CD4-positive, alpha-beta T cell treated with Interleukin-10 for 1 hour (primary cell): ENCODE measurements at places on chromosomes 4 and X.

DNA sequence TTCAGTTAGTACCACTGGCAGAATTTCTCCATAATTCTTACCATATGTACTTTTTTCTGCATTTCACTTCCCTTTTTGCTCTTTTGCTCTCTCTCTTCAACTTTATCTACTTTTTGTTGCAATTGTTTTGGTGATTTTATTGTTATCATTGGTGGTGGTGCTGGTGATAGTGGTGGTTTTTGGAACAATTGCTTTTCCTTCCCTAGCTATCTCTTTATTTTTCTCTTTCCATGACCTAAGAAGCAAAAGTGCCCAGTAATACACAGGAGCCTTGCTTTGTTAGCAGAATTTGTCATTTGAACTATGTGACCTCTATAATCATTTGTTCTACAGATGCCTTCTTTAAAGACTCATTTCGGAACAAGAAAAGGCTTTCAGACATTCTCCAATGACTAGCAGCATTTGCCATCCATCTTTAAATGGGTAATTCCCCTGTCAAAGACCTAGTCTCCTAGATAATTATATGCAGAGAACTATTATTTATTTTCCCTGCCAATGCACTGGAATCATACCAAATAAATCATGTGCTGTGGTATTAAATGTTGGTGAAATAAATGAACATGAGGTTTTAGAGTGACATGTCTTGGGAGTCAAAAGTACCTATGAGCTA is 154.5 kb downstream of the GASK1B start:
- no peak for DNase-seq

- DNase-seq, result no peak
Observed at GRCh38 chr4:24736066-24736465, 59.3 kb upstream of the SOD3 start.

GRCh38 chr4:73589261-73589847 is 30.9 kb downstream of the RASSF6 start:
- DNase-seq, result no peak

DNA sequence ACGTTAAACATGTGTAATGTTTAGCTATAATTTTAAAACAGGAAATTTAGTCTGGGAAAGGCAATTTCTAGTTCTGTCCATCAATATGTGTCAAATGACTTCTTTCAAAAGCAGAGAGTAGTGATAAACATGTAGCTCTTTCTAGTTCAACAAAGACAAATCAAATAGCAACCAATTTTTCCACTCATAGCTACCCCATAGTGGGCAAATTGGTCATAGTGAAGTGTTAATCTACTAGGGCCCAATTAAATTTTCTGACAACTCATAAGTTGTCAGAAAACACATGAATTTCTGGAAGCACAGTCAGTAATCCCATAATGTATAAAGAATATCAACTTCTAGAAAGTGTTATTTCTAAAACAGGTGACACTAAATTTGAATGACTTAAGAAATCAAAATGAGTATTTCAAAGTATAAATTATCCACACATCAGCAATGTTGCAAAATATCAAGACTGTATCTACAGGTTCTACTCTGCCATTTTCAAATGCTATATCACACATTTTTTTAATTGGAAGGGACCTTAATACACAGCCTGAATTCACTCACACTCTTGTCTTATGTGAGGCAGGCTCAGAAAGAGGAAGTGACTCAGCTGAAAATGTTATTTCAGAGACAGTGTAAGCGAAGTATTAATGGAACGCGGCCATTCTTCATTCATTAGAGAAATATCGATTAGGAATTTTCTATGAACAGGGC is 7.7 kb downstream of the OCIAD2 start:
- no peak for DNase-seq

DNA sequence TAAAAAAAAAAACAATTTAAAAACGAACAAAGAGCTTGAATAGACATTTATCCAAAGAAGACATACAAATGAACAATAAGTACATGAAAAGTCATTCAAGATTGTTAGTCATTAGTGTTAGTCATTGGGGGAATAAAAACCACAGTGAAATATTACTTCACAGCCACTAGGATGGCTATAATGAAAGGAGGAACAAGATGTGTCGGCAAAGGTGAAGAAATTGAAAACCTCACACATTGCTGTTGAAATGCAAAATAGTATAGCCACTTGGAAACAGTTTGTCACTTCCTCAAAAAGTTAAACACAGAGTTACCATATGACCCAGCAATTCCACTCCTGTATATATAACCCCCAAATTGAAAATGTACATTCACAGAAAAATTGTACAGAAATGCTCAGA is 45.2 kb upstream of the SLC39A8 start:
- peak; percentile 13 for DNase-seq

DNA sequence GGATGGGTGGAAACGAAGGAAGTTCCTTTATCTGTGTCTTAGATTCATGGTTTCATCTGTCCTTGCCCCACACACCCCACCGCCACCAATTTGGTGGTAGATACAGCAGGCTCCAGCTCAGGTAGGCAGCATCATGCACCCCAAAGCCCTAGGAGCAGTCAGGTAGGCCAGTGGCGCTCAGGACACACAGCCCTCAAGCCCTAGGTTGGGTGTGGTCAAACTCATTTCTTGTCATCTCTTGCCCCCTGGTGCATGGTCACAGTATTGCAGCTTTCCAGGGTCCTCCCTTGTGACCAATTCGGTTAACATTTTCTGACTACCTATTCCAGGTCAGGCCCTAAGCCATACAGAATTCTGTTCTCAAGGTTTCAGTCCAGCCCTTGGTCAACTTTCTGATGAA is 14.5 kb upstream of the PRRG3 start:
- peak; percentile 53 for DNase-seq

DNA sequence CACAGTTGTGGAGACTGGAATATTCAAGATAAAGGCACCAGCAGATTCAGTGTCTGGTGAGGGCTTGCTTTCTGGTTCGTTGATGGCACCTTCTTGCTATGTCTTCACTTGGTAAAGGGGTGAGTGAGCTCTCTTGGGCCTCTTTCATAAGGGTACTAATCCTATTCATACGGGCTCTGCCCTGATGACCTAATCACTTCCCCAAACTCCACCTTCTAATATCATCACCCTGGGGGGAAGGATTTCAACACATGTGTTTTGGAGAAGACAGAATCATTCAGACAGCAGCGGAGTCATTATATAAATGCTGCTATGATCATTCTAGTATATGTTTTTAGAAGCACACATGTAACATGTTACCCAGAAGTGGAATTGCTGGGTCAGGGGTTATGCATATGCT is 295.3 kb upstream of the CTSO start:
- DNase-seq, result no peak

GRCh38 chr4:182143086-182143821 is 99.9 kb upstream of the TENM3 start:
- no peak for DNase-seq

- DNase-seq, result no peak
Observed at GRCh38 chrX:15903186-15903681, 48.6 kb upstream of the AP1S2 start.

GRCh38 chr4:155408796-155409195 is 32.0 kb upstream of the MAP9 start:
- no peak for DNase-seq

DNA sequence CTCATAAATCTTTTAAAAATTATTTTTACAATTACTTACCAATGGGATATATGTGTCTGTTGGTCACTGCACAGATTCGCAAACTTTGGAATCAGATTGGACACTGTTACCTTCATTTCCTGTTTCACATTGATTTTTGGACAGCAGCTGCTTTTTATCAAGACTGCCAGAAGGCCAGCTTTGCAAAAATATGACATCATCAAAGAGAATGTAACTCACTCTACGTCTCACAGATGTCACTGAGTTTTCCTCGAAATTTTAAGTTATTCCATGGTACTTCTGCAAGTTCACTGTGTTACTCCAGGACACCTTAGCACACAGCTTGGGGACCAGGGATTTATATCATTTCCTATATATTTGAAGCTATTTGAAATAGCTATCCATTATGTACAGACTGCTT is 31.8 kb upstream of the MAGEB2 start:
- DNase-seq, result no peak

DNA sequence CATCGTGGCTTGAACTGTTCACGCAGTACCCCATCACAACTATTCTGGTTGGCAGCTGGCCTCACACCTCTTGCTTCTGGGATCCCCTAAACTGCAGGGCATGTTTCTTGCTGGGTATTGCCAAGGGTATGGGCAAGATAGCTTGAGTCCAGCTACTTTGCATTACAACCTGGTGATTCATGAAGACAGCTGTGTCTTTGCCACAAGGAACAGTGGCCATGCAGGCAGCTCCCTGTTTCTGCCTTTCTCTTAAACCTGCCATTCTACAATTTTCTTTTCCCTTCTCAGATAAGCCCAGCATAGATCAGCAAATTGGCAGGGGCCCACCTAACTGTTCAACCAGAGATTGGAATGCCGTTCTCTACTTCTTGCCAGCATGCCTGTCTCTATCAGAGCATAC is 42.8 kb downstream of the TENM3 start:
- no peak for DNase-seq

DNA sequence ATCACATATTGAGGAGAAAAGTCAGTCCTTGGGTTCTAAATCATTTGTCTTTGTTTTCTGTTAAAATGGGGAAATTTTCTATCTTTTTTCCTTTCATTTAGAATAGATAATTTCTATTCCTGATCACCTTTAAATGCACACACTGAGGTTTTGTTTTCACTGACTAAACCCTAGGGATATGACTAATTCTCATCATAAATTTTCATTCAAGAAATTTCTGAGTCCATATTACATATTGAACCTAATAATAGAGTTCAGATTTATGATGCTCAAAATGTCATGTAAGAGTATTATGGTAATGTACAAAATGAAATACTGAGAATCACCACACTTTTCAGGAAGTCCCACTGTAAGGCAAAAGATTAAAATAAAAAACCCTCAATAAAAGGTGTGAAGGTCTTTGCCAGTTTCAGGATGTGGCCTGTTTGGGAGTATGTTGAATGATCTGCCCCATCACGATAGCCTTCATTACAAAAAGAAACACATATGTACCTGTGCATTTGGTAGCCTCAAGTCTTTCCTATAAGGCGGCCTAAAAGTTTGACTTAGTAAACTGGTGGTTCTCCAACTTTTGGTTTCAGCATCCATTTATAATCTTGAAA is 49.4 kb downstream of the LEF1 start:
- DNase-seq, result peak; percentile 18

DNA sequence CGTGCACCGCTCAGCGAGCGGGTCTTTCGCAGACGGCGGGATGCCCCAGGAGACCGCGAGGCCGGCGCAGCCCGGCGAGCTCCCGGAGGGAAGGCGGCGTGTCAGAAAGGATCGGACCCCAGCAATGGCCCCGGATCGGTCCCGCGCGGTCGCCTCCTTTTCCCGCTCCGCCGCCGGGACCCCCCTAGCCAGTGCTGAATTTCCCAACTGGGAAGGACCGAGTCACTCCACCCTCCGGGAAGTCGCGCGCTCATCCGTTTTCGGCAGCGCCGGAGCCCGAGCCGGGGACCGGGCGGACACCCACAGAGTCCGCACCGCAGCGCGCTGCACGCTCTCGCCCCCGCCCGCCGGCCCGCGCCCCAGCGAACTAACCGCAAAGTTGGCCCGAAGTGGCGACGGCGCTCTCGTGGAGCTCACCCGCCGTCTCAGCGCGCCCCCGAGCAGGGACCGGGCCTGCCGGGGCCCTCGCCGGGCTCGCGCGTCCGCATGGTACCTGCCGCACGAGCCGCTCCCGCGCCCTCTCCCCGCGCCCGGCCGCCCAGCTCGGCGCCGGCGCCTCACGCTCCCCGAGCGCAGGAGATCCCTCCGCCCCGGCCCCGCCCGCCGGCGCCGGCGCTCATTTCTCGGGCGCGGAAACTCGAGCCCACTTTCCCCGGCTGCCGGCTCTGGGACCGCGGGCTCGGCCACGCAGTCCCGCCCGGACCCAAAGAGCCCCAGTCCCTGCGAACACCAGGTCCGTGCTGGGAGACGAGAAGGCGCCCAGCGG is at the start of gene FAT1:
FAT1 (minus strand) TSS at position 565 of the 766 bp plus-strand sequence. CDS start 14,029 bp downstream, outside the sequence.
- DNase-seq, result no peak
